ENCODE measurements at places on chromosomes 4 and X.

DNA sequence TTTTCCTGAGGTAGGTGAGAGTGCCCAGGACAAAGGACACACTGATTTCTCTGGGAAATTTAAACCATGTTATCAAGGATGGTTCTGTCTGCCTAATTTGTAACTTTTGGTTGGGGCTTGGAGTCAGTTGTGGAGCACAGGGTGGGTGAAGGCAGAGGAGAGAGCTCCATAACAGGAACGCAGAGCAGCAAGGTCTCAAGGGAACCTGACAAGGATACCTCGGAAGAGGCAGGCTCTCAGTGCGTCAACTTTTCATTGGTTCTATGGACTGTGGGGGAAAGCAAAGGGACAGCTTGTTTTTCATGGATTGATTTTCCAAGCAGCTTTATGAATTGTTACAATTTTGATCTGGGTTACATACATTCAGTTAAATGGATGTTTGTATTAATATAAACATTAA lies 110.4 kb downstream of the SLIT2 start:
- DNase-seq = no peak

DNA sequence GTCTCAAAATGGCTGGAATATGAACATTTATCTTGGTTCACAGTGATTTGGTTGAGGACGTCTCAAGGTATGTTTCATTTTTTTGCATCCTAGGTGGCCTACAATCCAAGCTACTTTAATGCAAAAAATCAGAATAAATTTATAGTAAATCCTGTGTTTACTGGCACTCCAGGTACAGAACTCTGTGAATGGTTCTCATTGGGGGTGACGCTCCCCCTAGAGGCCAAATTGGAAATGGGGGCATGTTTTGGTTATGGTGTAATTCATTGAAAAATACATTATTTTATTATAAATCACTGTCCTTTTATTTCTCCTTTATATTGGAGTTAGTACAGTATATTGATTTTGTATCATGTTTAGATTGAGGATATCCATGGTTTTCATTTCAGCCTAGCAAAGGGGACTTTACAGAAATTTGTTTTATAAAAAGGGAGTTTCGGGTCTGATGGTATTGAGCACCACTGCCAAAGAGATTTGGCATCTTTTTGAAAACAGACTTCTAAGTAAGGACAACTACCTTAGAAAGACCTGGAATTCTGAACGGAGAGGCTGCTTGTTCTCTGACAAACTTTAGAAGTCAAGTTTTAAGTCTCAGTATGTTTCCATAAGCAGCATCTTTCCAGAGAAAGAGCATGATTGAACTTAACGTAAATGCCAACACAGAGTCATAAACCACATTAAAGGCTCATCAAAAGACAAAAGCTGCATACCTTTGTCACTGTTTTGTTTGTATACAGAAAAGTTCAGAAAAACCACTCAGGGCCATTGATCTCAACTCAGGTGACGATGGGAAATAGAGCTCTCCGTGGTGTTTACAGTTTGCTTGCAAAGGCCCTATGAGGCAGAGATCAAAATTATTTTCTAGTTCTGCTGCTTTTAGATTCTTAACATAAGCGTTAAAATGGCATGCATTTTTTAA lies 19.4 kb downstream of the MTM1 start:
- no peak for DNase-seq

- no peak for DNase-seq
These were observed 41.5 kb upstream of the FAT1 start for GRCh38 chr4:186765138-186765537.

GRCh38 chrX:16394290-16394689 lies 227.0 kb downstream of the MAGEB17 start:
- DNase-seq = no peak

DNA sequence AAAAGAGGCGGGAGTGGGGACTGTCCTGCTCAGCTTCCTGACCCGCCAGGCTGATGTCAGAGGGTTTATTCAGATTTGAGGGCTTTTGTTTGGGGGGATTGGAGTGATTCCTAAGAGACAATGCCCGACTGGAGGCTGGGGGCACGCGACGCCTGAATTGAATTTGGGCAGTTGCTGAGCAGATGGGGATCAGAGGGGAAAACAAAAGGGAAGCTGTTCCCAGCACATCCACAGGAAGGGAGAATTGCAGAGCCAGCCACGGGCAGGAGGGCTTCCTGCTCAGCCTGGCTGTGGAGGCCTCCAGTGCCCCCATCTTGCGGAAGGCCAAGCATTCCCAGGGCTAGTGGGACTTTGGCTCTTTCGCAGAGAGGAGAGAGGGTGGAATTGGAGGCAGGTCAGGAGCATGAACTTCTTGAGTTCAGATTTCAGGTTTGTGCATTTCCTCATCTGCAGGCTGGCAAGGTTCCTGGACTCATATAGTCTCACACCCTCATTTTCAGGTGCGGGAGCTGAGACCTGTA lies 162.8 kb downstream of the NHS start:
- DNase-seq = no peak

- no peak for DNase-seq
These were observed 11.3 kb upstream of the DRP2 start for GRCh38 chrX:101208152-101208905.

GRCh38 chr4:19508442-19508841 lies 743.3 kb upstream of the SLIT2 start:
- no peak for DNase-seq

DNA sequence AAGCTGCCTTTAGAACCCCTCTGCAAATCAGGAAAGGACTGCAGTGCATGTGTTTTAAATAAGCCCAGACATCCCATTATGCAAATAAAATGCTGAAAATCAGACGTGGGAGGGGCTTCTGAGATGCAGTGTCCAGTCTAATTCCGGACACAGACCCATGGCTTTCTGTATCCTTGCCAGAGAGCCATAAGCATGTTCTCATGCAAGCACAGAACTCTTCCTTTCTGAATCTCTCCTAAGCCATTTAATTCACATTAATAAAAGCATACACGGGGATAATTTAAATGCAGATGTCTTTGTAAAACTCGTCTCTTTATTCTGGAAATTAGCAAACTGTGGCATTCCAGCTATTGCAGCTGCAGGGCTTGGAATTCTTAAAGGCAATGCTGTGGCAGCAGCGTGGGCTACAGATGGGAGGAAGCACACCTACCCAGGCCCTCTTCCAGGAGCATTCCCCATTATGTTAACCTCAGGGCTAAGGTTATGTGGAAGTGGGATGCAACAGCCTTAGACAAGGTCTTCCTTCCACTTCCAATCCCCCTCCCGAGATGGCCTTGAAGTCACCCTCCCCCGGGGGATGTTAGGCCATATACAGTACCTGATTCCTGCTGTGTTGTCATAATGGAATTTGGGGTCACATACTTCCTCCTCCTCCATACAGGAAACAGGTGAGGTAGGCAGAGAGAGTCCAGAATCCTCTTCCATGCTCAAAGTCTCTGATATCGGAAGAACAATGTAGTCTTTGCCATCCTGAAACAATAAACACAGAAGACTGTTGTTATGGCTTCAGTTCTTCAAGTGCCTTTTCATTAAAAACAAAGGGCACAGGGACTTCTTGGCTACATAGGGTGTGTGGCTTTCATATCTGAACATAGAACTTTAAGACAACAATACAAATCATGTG lies 38.1 kb downstream of the KDR start:
- DNase-seq = no peak

- no peak for DNase-seq
These were observed 12.2 kb upstream of the GJB1 start for GRCh38 chrX:71210816-71211215.

DNA sequence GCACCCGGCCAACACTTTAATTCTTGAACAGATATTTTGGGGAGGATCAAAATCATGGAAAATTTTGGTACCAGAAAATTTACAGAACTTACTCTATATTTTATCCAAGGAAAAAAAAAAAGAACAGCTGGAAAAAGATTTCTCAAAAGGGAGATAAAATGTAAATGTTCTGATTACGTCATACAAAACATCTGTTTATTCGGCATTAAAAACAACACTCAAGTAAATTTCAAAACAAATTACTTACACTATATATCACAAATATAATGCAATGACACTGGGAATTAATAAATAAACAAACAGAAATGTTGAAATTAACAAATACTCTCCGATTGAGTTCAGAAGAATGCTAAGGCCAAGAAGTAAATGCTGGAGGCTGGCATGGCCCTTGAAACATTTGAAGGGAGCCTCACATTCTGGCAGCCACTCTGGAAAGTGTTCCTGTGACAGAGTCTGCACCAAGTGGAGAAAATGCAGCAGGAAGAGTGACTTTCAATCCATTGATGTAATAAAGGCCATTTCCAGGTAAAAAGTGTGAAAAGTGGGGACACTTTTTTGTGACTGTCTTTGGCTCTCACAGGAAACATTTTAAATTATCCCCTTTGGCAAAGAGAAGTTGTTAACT lies 486.0 kb upstream of the CTSO start:
- no peak for DNase-seq

DNA sequence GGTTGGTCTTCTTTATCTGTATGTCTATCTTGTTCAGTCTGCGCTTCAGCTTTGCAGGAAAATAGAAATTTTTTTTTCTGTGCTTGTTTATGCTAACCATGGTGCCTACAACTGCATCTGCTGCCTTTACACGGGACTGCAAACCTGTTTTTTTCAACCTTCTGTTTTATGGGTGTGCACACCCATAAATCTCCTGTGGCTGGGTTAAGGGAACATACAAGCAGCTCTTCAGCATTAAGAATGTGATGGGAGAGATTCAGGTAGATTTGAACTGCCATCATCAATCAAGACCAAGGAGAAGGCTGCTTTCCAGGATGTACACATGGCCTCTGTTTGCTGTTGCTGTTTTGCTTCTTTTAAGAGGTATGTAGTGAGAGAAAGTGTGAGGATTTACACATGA lies 502.9 kb downstream of the ANKRD50 start:
- DNase-seq = no peak

DNA sequence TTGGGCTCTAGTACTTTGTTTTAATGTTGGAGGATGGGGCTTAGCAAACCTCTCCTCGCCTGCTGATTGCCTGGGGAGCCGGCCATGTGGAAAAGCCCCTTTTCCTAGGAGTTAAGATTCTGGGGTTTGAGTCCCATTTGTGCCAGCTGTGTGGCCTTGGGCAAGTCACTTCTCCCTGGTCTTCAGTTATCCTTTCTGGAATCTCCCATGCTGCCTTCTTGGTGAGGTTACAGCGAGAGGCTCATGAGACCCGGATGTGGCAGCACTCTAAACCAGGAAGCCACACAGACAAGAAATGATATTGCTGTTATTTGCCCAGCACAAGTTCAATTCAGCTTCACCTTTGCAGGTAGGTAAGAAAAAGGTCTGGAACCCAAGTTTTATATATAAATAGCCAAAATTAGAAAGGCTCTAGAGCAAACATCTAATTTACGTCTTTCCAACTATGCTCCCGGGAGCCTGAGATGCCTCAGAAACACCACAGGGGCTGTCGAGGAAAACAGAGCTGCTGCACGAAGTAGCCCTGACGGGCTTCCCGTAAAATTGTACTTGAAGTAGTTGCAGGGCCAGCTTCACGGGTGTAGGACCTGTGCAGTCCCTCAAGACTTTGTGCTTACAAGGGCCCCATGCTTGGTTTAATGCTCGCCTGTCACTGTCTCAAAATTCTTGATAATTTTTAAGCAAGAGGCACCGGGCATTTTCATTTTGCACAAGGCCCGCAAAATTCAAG lies 8.3 kb upstream of the SASH3 start:
- no peak for DNase-seq

DNA sequence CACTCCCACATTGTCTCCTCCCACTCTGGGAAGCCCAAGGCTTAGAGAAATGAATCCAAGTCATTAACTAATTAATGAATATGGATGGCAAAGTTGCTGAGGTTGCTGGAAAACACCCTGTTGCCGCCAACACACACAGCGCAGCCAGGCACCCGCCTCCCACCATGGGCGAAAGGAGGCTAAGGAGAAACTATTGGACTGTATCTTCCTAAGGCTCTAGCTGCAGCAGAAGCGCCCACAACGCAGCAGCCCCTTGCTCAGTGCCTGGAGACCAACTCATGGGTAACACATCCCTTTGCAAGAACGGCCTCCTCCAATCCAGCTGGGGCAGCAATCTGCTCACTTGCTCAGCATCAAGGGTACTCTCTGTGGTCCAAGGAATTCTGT lies 34.2 kb downstream of the TSC22D3 start:
- no peak for DNase-seq

DNA sequence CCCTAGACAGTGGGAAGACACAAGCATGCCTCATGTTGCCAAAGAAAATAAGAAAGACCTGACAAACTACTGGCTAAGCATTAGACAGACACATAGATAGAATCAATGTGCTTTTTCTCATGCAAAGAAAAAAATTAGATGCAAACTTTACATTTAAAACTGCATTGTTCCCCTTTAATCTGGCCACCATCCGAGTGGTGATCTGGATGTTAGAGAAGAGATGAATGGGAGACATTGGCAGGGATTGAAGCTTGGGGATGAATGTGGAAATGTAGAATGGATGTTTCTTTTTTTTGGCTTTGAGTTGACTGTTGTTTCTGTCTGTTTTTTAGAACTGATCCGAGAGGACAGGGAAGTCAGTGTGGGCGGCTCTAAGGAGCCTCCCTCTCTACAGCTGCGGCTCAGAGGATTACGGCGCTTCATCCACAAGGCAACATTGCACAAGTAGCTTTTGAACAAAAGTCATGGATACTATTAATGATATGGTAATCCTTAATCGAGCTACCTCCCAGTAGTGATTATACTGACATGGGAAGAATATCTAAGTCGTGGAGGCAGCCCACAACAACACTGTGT lies 53.0 kb downstream of the HELT start:
- DNase-seq = no peak

GRCh38 chr4:8242782-8243560 lies 26.6 kb upstream of the HTRA3 start:
- DNase-seq = no peak

- no peak for DNase-seq
These were observed 70.7 kb upstream of the HPGD start for GRCh38 chr4:174592985-174593335.

- no peak for DNase-seq
These were observed 979 bp downstream of the EFNB1 start for GRCh38 chrX:68829582-68830418.

DNA sequence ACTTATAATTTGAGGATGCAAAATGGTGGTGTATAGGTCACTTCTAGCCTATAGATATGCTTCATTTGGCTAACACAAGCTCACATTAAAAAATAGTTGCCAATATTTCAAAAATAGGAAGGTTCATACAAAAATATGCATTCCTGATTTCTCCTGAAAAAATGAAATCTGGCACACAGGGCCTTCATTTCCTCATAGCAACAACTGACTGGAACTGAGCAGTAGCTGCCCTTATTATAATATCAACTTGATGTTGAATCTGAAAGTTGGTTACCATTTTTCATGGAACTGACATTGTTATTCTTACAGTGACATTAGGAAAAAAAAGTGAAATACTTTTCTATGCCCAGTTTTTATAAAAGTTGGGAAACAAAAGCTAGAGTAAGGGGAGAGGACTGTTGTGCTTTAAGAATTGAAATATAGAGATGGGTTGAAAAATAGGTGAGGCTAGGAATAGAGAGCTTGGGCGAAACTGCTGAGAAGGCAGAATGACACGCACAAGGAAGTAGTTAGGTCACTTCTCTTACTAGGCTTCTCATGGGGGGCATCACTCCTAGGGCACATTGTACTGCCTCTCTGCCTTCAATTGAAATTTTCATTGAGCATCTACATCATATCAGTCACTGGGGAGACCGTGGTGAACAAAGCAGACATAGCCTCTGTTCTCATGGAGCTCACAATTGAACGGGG lies 43.1 kb upstream of the C1GALT1C1 start:
- no peak for DNase-seq

All from stimulated activated CD4-positive, alpha-beta T cell treated with anti-CD3 and anti-CD28 coated beads, Interleukin-4, amount 100 ng/mL, for 48 hours (primary cell).